Uterine smooth muscle cell (primary cell): ENCODE measurements at places on chromosomes 7 and 10. TPM values are rescaled to one million over a fixed set of nuclear protein-coding genes. Genes with fewer than 3 reads are reported as not detected.

PNLIPRP2 gene
- total RNA-seq = not detected in 2 replicates

ABCB1 gene
- 0.50 and 1.3 TPM in 2 replicates for total RNA-seq

AUTS2 gene
- total RNA-seq = 5.1 and 9.9 TPM in 2 replicates

CRPPA gene
- total RNA-seq = 1.2 and 1.3 TPM in 2 replicates

ADCY1 gene
- total RNA-seq = 0.33 and 0.37 TPM in 2 replicates

SEMA3A gene
- 19.1 and 113 TPM in 2 replicates for total RNA-seq

ADARB2 gene
- total RNA-seq = not detected in 2 replicates

SPDYE9 gene
- total RNA-seq = not detected in 2 replicates
